ENCODE measurements at places on chromosomes 5 and 9.

DNA sequence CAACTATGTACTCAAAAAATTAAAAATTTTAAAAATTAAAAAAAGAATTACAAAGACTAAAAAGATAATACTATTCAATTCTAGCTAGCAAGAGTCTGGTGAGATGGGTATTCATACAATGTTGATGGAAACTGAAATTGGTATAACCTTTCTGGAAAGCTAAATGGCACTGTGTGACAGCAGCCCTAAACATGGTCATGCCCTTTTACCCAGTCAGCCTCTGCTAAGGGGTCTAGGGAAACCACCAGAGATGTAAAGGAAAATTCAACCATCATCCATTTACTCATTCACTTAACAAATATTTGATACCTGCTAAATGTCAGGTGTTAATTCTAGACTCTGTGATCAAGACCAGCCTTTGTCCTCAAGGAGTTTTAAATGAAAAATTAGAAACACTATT lies 29.3 kb downstream of the IL31RA start:
- DNase-seq: no peak

GRCh38 chr5:123701511-123702200 lies 189.7 kb downstream of the CSNK1G3 start:
- no peak for DNase-seq

- DNase-seq: no peak
Measured at GRCh38 chr5:11851965-11852716, 52.1 kb downstream of the CTNND2 start.

DNA sequence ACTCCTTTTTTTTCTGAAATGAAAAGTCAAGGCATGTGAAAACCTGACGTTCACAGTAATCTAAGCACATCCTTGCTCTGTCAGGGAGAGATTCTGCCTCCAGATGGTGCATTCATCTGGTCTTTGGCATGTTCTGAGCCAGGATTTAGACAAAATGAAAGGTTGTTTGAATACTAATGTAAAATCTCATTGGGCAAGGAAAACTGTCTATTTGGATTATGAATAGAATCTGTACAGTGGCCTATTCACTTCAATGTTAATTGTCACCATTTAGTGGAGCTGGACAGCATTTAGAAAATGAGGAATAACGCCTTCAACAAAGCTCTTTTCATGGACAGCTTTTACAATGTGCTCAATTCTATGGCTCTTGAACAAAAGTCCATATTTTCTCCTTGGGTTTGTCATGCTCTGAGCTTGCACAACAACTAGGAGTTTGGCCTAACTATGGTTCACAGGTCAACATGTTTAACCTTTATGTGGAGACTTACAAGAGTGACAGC lies 28.9 kb downstream of the ARHGEF28 start:
- DNase-seq: no peak

DNA sequence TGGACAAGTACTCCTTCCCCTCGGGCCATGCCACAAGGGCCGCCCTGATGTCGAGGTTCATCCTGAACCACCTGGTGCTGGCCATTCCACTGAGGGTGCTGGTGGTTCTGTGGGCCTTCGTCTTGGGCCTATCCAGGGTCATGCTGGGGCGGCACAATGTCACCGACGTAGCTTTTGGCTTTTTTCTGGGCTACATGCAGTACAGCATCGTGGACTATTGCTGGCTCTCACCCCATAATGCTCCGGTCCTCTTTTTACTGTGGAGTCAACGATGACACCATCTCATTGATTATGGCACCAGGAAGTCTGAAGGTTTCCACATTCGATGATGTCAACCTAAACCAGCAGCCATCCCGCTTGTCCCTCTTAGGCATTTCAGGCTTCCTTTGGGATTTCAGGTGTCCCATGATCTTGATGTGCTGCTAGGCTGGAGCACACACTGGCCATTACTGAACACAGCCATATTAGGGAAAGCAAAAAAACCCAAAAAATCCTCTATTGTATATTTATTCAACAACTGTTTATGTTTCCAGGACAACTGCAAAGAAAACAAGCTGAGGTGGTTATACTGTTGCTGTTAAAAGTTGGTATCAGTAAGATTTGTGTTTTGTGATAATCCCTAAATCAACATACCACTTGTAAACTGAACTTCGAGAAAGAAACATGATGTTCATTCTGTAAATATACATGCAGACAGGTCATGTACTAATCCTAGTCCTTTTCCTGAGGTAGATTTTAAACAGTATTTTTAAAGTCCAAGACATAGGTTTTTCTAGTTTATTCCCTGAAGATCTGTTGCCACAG lies 1.1 kb downstream of the PLPP6 start:
- DNase-seq: no peak

DNA sequence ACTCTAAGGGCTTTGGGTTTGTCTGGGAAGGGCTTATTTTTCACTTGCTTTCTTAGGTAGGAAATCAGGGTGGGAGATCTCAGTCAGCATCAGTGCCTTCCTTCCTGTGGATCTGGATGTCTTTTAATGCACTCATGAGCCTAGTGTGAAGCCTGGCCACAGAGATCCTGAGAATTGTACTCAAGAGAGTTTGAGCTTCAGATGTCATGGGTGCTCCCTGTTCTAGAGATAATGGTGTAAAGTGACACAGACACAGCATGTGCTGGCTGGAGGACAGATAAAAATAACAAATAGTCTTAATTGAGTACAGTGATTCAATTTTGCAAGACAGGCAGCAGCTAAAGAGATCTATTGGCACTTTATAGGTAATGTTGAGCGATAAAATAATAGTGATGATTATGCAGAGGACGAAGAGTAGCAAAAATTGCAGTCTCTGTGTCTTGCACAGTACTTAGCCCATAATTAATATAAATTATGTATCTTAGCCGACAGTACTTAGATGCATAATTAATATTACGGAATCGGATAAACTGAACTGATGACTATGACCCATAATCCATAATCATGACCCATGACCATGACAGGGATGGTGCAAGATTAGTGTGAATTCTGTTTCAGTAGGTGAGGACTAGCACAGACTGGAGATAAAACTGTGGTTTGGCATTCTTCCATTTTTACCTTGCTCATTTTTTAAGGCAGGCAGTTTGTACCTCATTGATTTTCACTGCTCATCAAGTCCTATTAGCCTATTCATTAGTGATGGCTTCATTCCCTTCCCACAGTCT lies 408.7 kb upstream of the PIK3R1 start:
- no peak for DNase-seq

GRCh38 chr9:31355965-31356364 lies 1028.5 kb upstream of the ACO1 start:
- DNase-seq: no peak

DNA sequence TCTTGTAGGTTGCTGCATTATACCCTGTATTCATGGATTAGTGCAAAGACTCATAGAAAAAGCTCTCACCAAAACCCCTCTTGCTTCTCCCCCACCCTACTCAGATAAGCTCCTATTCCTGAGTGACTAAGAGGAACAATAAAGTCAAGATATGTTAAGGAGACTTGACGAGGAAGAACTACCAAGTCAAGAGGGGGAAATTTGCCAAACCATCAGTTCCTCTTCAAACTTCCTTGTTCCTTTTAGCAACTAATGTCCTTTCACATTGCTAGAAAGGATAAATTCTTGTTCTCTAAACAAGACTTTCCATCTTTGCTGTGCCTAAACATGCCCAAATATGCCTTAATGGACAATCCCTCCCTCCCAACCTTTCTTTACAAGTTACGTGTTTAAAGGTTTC lies 27.0 kb downstream of the CNOT8 start:
- no peak for DNase-seq

DNA sequence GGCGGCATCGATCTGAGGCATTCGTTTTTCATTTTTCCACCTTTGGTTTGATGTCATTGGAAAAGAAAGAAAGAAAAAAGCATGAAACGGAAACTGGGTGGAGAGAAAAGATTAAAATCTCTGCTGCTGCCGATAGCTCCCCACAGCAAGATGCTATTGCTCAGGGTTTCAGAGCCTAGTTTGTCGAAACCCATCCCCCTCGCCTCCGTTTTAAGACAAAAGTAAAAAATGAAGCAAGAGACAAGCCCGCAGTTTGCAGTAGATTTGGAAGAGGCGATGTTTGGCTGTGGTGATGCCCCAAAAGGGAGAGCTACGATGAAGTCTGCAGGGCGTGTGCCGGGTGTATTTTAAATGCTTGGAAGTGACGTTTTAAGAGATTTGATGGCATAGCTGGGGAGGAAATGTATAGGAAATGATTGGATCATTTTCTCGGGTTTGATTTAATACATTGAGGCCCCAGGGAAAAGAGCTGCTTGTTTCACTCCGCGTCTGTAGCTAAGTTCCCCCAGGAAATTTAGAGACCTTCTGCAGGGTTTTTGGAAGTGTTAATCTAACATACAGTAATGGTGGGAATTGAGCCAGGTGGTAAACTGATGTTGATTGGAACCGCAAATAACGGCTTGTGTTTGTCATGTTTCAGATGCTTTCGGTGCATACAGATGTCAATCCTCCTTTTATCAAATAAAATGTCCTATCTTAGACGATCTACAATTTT lies 909 bp downstream of the NDFIP1 start:
- no peak for DNase-seq

DNA sequence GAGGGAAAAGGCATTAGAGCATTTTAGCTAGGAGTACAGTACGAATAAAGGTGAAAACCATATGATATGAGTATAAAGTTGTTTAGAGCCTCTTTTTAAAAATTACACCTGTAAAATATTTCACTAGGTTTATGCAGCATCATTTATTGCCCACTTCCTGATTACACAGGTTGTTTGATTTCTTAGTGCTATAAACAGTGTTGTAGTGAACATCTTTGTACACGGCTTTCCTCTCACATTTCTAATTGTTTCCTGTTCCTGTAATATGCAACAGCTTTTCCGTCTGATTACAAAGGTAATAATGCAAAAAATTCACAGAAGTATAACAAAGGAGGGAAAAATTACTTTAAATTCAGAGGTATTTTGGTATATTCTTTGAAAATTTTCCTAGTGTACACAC lies 13.0 kb downstream of the STOM start:
- DNase-seq: no peak

DNA sequence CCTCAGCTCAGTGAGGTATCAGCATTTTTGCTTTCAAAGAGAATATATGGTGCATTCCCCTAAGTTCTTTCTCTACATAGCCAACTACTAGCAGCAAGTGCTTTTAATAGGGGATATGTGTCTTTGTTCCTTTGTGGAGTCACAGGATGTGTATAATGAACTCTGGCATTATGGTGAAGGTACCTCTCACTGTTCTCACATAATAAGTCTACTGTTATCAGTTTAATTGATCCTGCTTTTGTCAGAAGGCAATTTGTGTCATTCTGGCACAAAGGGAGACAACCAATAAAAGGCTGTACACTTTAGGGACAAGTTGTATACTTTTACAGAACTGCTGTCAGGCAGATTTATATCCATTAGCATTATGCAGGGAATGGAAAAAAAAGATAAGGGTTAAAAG lies 531.4 kb upstream of the RIOK2 start:
- no peak for DNase-seq

DNA sequence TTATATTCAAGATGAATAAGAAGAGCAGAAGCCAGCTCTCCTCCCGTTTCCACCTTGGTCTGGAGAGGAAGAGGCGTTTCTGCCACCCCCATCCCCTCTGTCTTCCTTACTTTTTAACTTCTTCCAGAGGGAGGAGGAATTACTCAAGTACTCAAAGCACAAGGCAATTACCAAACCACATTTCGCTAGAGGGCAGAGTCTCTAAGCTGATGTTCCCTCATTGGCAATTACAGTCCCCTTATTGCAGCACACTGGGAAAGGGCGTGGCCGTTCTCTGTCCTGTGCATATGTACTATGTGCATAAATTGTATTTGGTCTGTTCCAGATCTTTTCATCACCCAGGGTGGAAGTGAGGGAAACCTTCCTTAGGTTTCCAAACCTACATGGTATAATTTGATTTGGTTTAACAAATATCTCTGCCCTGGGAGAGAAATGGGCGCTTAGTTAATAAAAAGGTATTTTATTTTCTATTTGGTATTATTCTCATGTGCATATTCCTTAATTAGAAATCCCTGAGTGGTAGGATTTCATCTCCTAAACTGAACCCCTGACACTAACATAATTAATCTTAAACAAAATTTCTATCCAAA lies 29.8 kb upstream of the ALDOB start:
- peak; percentile 34 for DNase-seq

DNA sequence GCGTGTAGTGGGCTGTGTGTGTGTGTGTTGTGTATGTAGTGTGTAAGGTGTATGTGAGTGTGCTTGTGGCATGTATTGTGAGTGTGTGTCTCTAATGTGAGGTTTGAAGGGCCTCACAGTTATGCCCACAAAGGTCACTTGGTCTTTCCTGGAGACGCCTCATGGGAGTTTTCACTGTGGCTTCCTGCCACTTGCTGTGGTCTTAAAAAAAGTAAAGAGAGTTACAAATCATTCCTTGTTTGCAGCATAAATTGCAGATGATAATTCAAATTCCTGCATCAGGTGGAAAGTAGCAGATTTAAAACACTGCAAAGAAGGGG lies 72.6 kb downstream of the TENT4A start:
- DNase-seq: no peak

- peak; percentile 59 for DNase-seq
Measured at GRCh38 chr5:132265336-132266030, 8.0 kb downstream of the PDLIM4 start.

DNA sequence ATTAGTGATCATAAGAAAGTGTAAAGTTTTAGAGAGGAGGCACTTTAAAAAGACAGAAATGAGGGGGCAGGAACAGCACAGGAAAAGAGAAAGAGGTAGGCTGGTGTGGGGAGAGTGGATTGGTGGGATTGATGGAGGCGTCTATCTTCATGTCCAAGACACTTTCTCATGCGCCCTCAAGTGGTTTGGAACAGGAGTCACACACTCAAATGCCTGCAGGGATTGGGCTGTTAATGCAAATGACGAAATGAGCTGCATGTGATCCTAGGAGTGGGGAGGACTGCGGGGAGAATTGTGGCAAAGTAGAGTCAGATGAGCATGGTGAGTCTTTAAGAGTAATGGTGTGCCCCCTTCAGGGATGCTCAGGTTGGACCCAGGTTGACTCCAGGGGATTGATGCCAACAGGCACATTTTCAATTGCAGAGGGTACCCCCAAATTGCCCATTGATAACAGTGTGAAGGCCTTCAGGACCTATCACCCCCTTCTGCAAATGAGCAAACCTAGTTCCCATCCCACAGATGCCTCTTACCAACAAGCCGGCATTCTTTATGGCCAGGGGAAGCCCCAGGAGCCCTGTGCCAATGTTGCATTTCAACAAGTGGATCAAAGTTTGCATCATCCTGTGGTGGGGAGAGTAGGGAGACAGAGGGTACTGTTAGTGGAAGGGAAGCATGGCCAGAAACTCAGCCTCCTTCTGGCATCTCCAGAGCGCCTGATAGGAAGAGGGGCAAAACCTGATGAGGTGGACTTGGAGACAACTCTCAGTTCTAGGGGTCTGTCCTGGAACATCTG lies 5.3 kb downstream of the SLC36A3 start:
- no peak for DNase-seq

DNA sequence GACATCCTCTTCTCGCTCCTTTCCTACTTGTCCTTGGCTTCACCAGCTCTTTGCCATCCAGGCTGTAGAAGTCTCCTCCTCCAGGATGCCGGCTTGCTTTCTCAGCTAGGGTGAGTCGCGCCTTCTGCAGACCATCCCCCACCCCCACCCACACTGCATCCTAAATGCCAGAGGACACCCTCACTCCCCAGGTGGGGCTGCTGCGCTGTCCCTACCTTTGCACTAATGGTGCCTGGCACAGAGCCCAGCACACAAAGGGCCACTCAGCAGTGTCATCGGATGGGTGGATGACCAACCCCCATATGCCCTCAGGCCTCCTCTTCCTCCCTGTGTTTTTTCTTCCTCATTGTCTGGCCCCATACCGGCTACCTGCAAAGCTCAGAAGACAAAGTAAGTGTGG lies 14.8 kb downstream of the IL9 start:
- DNase-seq: no peak

GRCh38 chr5:76638479-76638878 lies 15.3 kb upstream of the F2RL2 start:
- no peak for DNase-seq
